AG09309 (cell line): ENCODE measurements at places on chromosomes 13 and 19.

- no peak for DNase-seq
These were observed 15.7 kb downstream of the ZIC5 start for GRCh38 chr13:99955747-99956472.

- no peak for DNase-seq
These were observed 8.4 kb upstream of the CEBPA start for GRCh38 chr19:33310606-33311325.

GRCh38 chr13:110874508-110874960 lies 40.3 kb downstream of the ANKRD10 start:
- DNase-seq, result no peak

GRCh38 chr19:1287354-1288225 lies 1.9 kb downstream of the EFNA2 start:
- no peak for DNase-seq

DNA sequence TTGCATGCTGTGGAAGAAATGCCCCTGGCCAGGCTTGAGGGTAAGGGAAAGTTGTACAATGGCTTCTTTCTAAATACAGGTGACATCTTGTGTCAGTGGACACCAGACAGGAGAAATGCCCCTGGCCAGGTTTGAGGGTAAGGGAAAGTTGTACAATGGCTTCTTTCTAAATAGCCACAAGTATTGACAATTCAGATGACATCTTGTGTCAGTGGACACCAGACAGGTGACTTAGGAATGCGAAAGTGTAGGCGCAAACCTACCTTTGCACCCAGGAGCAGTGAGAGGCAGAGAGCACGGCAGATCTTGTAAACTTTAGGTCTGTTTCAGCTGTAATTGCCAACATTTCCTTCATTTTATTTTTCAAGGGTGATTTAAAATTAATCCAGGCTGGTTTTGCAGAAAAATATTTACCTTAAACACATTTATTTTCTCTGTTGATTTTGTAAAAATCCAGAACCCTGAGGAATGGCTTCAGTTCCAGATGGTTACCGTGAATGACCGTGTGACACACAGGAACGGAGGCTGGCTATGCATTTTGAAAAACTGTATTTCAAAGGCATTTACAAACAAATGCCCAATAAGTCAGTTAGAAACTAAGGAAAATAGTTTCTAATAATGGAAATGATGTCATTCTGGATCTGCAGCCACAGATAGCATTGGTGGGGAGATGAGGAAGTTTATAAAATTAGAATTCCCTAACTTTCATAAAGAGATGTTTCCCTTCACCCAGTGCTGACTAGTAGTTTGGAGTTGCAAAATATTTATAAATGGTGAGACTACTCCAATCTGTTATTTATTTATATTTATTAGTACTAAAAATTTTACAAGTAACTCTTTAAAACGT lies 34.9 kb downstream of the TNFSF13B start:
- DNase-seq, result no peak

DNA sequence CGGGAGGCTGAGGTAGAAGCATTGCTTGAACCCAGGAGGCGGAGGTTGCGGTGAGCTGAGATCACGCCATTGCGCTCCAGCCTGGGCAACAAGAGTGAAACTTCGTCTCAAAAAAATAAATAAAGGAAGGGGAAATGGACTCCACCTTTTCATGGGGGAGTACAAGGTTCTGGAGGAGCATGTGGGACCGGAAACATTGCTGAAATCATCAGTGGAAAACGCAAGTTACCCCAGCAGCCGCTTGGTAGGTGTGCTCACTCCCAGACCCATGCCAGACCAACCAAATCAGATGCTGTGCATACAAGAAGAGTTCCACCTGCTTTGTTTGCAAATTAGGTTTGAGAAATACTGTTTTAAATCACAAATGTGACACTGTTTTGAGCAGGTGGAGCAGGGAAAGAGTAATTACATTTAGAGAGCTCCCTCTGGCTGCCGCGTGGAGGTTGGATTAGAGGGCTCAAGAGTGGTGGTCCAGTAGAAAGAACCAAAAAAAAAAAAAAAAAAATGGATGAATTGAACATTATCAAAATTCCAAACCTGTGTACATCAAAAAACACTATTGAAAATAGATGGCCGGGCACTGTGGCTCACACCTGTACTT lies 4.9 kb downstream of the ERICH4 start:
- no peak for DNase-seq

GRCh38 chr13:43271152-43271551 lies 247.8 kb downstream of the DNAJC15 start:
- DNase-seq, result no peak

DNA sequence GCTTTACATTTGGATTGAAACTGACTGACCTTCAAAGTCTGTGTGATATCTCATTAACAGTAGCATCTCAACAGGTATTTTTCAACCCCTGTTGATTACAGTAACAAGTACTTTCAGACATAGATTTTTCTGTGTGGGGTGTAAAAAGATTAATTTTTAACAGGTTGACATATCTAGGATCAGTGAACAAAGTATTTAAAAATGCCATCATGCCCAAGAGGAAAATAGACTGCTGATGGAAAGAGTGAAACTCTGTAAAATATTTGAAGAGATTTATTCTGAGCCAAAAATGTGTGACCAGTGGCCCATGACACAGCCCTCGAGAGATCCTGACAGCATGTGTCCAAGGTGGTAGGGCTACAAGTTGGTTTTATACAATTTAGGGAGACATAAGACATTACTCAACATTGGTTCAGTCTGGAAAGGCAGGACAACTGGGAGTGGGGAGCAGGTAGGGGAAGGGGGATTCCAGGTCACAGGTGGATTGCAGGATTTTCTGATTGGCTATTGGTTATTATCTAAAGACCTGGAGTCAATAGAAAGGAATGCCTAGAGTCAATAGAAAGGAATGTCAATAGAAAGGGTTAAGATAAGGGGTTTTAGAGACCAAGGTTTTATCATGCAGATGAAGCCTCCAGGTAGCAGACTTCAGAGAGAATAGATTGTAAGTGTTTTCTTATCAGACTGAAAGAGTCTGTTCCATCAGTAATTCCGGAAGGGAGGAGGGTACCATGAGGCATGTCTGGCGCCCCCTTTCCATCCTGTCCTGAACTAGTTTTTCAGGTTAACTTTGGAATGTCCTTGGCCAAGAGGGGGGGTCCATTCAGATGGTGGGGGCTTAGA lies 29.1 kb downstream of the TNFRSF19 start:
- DNase-seq, result no peak

DNA sequence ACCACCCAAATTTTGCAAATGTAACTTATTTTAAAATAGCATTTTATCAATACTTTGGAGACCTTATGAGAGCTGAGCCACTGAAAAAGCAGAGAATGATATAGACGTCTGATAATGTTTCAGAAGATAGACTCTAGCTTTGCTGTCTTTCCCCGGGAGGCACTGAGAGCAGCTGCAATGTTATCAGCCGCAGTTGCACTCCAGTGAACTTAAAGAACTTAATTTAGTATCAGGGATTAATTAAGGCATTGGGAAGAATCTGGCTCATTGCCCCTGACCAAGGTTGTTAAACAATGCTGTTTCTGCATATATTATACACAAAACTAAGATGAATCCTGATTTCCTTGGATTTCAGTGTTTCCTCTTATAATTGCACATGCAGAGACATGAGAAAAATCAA lies 75.7 kb upstream of the SGCG start:
- no peak for DNase-seq

DNA sequence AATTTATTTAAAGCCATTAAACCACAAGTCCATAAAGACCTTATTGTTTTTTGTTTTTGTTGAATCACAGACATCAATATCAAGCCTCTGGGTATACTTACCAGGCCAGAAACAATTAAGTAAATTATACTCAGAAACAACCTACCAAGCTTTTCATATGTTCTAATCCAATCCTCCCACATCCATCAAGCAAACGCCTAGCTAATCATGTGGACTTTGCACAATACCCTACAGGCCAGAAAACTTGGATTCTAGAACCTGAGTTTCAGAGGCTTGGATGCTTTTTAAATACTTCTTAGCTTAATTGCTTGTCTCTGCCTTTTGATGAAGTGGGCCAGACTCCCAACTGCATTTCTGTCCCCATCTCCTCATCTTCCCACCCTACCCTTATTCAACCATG lies 39.9 kb downstream of the TGDS start:
- no peak for DNase-seq

DNA sequence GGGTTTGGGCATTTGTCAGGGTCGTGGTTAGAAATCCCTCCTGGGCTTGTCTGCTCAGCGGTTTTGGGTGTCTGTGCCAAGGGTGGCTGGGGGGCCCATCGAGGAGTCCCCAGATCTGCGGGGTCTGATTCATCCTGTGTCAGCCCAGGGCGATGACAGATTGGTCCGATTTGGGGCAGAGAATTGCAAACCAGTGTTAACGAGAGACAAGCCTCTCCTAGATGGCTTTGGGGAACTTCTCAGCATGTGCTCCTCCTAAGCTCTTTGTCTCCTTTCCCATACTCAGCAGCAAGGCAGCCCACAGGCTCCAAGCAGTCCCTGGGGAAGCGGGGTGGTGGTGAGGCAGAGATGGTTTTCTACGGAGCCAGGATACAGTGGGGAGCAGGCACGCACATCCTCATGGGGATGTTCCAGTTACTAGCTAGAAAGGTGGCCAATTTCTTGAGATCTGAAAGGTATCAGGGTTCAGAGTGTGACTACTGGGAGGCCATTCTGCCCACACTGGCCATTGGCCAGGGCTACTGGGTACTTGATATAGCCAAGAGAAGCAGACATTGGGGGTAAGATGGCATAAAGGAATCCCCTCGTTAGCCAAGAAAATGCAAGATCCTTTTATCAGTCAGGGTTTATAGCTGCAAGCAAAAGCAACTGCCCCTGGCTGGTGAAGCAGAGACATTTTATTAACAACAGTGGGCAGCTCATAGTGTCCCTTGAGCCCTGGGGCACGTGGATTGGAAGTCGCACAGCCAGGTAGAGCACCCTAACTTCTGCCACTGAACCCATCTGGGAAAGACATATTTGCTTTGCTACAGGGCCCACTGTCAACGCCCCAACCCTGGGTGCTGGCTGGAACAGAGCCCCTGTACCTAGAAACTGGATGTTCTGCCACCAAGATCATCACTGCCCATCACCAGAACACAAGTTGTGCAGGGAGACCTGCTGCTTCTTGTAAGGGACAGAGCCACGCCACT lies 63.6 kb downstream of the RGCC start:
- no peak for DNase-seq

DNA sequence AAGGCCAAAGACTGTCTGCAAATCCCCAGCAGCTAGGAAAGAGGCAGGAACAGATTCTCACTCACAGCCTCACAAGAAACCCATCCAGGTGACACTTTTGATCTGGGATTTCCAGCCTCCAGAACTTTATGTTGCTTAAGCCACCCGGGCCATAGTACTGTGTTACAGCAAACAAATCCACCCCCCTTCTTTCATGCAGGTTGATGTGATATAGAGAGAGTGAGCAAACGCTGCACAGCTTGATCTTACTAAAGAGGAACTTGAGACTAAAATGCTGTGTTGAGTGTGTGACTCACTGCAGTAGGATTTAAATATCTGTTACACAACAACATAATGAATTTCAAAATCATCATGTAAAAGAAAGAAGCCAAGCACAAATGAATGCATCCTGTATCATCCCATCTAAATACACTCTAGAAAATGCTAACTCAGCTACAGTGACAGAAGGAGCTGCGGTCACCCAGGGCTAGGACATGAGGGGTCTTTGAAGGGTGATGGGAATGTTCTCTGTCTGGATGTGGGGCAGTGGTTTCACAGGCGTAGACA lies 32.2 kb downstream of the RCBTB2 start:
- DNase-seq, result peak; percentile 85

DNA sequence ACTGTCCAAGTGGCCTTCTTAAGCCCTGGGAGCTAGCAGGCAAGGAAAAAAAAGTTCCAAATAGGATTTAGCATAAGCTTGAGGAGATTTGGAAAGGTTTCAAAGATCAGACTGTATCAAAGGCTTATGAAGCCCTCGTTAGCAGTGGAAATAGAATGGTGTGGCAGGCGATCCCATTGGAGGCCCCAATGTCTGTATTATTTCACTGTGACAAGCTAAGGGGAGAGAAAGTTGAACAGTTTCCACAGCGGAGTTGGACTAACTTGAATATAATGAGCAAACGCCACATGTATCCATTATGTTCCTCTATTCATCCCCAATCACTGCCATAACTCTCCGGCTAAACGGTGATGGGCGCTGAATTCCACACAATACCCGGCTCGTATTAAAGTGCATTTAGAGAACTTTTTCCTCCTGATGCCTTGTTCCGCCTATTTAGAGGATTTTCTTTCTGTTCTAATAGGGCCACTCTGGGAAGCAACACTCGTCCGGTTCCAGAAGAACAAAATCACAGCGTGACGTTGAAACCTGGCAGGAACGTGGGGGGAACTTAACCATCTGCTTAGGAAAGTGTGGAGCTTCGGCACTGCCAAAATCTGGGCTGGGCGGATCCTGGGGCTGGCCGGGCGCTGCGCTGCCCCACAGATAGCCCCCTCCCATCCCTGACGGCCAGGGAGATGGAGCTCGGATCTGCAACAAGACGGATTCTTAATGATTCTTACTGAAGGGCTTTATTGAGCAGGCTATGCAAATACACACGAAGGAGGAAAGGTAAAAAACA lies 1.0 kb upstream of the PCDH8 start:
- DNase-seq, result no peak

GRCh38 chr19:31602548-31602947 lies 253.3 kb upstream of the TSHZ3 start:
- DNase-seq, result no peak

GRCh38 chr19:42042455-42043170 lies 27.4 kb downstream of the GRIK5 start:
- DNase-seq, result no peak

DNA sequence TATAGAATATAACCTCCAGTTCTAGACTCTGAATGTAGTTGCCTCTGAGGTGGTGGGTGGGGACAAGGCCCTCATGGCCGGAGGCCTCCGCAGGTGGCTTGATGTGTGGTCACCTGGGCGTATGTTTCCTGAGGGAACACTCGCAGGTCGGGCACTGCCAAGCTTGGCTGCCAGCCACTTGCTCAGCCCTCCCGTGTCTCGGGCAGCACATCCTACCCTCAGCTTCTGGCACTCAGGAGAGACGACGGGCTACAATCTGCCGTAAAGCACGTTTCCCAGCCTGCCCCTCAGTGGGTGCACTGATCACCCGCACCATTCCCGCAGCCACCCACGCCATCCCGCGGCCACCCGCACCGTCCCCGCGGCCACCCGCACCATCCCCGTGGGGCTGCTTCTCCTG lies 15.2 kb downstream of the THOP1 start:
- DNase-seq, result no peak

DNA sequence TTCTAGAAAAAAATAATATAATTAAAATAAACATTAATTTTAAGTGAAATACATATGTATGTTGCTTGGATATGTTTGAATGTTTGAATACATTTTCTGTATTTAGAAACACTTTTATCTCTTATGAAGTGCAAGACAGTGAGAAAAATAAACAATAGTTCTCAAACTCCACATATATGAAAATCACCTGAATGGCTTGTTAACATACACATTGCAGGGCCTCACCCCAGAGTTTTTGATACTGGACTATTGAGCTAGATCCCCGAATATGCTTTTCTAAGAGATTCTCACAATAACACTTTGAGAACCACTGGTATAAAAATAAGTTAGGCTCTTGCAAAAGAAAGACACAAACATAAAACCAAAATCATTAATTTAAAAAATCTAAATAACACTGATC lies 1570.3 kb upstream of the PRR20A start:
- no peak for DNase-seq
